Hippocampal formation (tissue), 2 donors: ENCODE measurements at places on chromosomes 6 and 20.

DNA sequence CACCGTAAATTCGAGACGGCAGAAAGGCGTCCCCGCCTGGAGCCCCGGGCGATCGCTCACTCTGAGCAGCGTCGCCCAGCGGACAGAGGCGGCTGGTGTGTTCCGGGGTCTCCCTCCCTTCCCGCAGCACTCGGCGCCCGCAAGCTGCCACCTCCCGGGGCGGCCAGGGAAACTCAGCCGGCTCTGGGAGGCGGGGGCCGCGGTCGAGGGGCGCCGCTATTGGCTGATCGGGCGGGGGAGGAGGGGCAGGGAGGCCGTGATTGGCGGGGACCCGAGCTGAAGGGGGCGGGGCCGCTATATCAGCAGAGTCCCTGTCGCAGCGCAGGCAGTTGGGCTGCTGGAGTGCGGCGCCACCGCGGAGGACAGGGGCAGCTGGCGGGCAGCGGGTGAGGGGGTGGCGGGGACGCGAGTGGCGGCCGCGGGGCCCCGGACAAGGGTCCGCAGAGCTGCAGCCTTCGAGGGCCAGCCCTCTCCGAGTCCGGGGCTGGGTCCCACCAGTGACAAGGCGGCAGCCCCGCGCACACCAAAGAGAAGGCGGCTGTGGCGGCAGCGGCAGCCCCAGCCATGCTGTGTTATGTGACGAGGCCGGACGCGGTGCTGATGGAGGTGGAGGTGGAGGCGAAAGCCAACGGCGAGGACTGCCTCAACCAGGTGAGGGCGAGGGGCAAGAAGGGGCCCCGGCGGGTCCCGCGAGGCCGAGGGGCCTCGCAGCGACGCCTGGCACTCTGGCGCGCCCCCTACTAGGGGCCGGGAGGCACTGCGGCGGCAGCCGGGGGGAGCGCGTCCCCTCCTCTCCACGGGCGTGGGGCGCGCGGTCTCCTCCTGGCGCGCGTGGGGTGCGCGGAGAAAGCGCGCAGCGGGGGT lies at the start of gene MYLIP:
TSS of gene MYLIP (plus strand) at position 328 of the 864 bp plus-strand sequence. CDS start at position 565, 237 bp downstream.
- peak; percentile 97 for DNase-seq

- no peak for DNase-seq
Measured at GRCh38 chr6:105726902-105727655, 324.2 kb upstream of the PREP start.

DNA sequence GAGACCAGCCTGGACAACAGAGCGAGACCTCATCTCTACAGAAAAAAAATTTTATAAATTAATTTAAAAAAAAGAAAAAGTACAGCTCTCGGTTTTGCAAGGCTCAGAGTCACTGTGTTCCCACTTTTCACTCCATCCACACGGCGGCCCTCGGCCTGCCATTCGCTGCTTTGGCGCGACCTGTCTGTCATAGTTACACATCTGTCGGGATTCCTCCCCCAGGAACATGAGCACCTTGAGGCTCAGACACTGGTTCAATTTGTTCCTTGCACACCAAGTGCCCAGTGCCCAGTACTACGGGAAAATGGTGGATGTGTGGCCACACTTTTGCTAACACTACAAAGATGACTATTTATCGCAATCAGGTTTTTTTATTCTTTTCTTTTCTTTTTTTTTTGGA lies 8.4 kb downstream of the CTSZ start:
- DNase-seq = no peak

GRCh38 chr6:4287811-4288244 lies 152.5 kb upstream of the ECI2 start:
- DNase-seq = no peak

- DNase-seq = no peak
Measured at GRCh38 chr6:137552809-137553208, 58.6 kb upstream of the OLIG3 start.

GRCh38 chr20:19850198-19850533 lies 92.1 kb downstream of the RIN2 start:
- peak; percentile 48 for DNase-seq

DNA sequence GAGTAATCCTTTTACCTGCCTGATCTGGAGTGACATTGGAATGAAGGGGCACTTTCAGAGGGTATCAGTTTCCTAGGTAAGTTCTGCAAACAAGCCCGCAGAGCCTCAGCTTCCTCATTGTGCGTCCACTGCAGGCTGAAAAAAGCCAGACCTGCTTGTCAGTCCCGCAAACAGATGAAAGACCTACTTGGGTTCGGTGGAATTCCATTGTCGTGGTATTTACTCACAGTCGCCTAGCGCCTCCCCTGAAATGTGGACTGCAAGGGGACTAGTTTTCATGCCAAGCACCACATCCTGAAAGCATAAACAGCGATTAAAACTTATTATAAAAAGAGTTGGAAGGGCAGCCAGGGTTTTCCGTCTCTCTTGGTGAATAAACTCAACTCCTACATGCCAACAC lies 121.5 kb downstream of the PAX1 start:
- no peak for DNase-seq

- DNase-seq = no peak
Measured at GRCh38 chr6:44194326-44194725, 22.4 kb upstream of the MYMX start.

- DNase-seq = no peak
Measured at GRCh38 chr6:30096829-30097228, 16.1 kb downstream of the TRIM31 start.

DNA sequence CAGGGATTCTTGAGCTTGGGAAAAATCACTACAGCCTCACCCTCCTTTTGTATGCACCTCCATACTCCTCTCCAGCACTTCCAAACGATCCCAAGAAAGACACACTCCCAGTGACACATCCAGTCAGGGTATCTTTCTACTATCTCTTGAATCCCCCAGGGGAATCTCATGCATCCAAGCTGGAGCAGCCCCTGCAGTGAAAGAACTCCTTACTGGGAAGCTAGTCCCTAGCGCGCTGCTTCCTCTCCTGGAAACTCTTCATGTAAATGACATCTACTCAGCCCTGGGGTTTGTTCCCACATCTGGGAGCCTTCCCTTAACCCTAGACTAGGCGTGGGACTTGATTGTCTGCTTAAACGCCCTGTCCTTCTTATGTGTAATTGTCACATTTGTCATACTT lies 329.1 kb upstream of the QKI start:
- DNase-seq = no peak

- no peak for DNase-seq
Measured at GRCh38 chr6:43575105-43575771, 600 bp downstream of the XPO5 start.

- DNase-seq = no peak
Measured at GRCh38 chr20:49167811-49168507, 20.2 kb downstream of the STAU1 start.

- DNase-seq = no peak
Measured at GRCh38 chr6:26270486-26270861, 94.5 kb upstream of the BTN3A2 start.

- DNase-seq = no peak
Measured at GRCh38 chr6:31359581-31359980, 2.6 kb upstream of the HLA-B start.

DNA sequence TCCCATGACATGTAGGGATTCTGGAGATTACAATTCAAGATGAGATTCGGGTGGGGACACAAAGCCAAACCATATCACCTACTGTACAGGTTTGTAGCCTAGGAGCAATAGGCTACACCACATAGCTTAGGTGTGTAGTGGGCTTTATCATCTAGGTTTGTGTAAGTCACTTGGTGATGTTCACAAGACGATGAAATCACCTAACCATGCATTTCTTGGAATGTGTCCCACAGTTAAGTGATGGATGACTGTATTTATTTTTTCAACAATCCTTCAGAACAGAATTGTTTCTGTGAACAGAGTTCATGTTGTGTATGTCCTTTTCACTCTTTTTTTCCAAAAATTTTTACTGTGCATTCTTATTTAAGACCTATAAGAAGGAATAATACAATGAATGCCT lies 76.1 kb downstream of the DTD1 start:
- DNase-seq = no peak

- no peak for DNase-seq
Measured at GRCh38 chr6:842141-842540, 149.2 kb upstream of the EXOC2 start.

DNA sequence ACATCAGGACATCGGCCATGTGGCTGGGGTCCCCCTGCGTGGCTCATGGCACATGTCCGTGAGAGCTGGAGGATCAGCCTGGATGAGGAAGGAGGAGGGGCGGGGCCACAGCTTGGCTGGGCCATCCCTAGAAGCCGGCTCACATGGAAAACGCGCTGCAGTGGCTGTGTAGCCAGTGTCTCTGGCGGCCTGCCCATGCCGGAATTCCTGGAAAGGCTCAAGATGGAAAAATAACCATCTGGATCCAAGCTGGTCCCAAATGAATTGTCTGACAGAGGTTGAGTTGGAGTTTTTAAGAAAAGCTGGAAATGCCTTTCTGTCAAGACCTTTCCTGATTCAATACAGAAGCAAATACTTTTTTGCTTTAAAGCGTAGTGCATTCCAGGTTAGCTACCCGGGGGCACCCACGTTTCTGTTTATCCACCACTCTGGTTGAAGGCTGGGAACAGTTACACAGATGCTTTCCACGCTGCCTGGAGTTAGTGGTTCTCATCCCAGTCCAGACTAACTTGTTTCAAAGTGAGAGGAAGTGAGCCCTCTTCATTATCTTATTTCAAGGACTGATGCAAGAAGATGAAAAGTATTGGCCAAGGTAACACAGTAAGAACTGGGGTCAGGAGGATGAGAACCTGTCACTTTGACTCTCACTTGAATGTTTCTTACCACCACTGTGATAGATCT lies 99.0 kb downstream of the GMPR start:
- no peak for DNase-seq

GRCh38 chr20:24827603-24828295 lies 121.3 kb upstream of the CST7 start:
- DNase-seq = no peak

DNA sequence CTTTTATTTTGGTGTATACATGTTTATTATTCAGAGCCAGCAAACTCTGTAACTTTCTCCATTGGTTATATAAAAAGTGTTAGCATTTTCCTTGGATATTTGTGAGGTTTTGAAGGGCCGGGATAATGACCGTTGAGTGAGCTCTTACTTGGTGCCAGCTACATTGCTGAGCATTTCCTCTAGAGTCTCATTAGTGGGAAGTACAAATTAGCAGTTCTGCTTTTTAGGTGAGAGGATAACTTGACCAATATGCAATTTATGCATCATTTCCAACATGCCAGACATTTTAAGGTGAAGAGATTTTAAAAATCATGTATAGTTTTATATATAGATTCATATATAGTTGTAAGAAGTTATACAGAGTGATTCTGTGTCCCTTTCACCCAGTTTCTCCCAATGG lies 84.3 kb downstream of the CARMIL1 start:
- DNase-seq = no peak

DNA sequence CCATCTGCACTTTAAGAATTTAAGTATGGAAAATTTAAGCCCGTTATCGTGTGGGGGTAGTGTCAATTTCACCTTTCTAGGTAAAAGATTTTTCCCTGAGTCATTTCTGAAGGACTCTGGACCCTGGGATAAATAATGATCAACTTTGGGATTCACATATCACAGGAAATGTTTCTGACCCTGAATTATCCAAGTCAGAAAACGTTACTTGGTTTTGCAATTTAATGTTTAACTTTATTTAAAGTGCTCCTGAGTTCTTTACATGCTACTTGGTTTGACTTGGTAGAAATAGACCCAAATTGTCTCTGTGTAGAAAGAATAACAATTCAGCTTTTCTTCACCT lies 1.5 kb upstream of the SLC17A3 start:
- DNase-seq = no peak

GRCh38 chr6:164579035-164579434 lies 730.4 kb downstream of the C6orf118 start:
- DNase-seq = no peak

- DNase-seq = no peak
Measured at GRCh38 chr6:163828038-163828795, 413.7 kb downstream of the QKI start.

GRCh38 chr6:7726416-7727085 lies 652 bp downstream of the BMP6 start:
- no peak for DNase-seq

- DNase-seq = no peak
Measured at GRCh38 chr6:21451546-21452013, 142.0 kb upstream of the SOX4 start.

GRCh38 chr6:168128631-168129291 lies 49.7 kb upstream of the FRMD1 start:
- DNase-seq = no peak

DNA sequence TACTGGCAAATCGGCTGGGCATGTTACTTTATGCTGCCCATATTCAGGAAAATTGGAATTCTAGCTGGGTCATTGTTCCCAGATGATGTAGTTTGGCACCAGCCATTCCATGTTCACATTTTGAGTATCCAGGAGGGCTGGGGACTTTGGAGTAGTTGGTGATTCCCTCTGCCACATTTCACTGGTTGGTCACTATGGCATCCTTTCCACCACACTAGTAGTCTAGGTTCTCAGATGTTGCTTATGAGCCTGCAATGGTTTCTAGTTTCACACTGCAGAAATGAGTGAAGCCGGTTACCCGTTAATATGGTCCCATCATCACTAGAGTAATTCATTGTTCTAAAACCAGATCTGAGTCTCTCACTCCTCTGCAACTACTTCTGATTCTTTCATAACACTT lies 4.6 kb downstream of the PTPN1 start:
- DNase-seq = no peak

DNA sequence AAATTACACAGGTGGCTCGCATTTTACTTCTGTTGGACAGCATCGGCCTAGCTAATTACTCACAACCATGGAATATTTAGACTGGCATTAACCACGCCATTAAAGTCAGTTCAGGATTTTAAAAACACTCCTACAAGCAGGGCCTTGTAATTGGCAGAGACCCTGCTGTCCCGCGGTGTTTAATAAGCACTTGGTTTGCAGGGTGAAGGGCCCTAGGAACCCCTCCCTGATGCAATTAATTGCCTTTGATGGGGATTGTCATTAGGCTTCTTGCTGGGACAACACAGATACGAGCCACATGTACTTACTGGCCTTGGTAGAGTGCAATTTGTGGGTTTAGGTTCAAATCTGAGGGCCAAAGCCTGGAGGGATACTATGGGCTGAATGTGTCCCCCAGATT lies 7.8 kb upstream of the VSTM2L start:
- DNase-seq = no peak

DNA sequence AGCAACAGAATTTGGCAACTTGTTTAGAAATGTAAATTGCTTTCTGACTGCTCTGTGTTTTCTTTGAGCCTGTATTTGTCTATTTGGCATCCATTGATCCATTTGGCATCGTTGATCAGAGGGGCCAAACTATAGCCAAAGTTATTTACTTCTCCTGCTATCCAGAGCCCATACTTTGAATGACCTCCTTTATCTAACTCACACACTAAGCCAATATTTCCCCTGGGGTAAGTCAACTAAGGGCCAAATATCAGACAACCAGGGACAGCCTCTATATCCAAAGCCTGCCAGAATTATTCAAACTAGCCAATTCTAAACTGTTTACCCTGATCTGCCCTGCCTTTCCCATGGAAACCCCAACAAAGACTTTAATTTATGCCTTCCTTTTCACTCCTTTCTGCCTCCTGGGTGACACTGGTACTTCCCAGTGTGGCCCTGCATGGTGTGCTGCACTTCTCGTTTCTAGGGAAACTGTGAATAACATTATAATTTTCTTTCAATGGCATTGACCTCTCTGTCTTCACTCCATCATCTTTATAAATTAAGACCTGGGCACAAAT lies 19.8 kb upstream of the ZNF184 start:
- peak; percentile 39 for DNase-seq

GRCh38 chr6:17790489-17790888 lies 83.8 kb upstream of the NUP153 start:
- no peak for DNase-seq
